NCI-H1930 (cell line): ENCODE measurements at places on chromosomes 12 and 14.

- DNase-seq = no peak
Observed at GRCh38 chr12:71664411-71665089, 449 bp downstream of the THAP2 start.

DNA sequence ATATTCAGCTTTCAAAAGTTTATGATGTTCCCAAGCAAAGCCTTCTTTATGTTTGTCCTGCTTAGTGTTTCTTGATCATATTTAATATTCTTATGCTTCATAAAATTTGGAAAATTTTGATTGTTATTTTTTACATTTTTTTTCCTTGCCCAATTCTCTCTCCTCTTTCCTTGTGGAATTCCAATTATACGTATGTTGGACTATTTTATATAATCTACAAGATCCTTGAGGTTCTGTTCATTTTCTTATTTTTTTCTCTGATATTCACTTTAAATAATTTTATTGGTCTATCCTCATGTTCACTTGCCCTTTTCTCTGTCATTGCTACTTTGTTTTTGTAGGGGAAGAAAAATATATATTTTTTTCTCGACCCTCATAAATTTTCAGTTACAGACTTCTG lies 167.7 kb downstream of the DYRK2 start:
- no peak for DNase-seq

- DNase-seq = no peak
Observed at GRCh38 chr14:67738740-67739504, 37.2 kb downstream of the RDH12 start.

GRCh38 chr14:37669242-37669641 lies 73.8 kb downstream of the TTC6 start:
- DNase-seq = no peak

- DNase-seq = no peak
Observed at GRCh38 chr14:52124791-52125684, 56.2 kb upstream of the NID2 start.

DNA sequence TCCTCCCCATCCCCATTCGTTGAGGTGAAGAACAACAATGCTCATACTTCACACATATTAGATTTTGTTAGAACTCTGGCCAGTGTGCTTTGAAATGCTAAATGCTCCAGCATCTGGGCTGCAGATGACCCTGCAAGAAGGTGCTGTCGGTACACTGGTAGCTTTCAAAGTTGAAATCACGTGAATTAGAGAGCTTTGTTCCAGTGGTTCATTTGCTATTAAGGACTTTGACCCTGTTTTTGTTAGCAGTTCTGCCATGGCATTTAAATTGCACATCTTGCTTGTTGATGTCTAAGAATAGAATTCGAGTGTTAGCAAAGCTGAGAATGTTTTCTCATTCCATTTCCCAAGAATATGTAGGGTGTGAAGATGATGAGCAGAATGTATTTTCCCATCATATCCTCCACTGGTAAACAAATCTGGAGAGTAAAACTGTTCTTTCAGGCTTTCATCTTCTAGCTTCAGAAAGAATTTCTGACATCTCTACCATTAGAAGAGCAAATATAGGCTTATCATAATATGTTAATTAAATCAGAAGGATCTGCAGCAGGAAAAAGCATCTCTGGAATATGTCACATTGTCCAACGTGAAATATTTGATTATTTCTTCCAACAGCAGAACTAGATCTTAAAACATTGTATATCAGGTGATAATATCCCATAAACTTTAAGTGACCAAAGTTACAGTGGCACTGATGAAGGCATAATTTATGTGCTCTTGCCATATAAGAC lies 98.8 kb upstream of the PDE3A start:
- DNase-seq = no peak

DNA sequence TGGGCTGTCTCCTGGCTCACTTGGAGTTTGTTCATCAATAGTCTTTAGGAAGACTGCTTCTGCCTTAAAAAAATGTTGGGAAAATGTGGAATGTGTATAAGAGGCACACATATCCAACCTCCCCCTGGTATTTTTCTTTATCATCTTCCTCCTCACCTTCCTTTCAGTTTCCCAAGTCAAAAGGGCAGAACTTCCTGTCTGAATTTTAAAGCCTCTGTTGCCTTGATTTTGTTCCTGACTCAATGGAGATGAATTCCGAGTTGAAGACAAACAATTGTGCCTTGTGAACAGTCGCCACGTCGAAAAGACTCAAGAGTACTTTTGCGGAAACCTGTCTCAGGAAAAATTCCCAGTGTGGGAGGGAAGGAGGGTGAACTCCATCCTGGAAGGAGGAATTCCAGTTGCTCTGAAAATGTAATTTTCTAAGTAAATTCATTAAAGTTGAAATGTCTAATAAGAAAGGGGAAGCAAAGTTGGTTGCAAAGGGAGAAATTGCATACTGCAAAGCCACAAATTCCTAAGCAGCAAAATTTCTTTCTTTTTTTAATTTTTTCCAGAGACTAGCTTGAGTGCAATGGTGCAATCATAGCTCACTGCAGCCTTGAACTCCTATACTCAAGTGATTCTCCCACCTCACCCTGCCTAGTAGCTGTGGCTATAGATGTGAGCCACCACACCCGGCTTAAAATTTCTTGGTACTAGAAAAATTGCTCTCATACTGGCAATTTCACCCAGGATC lies 50.2 kb upstream of the ELK3 start:
- no peak for DNase-seq

DNA sequence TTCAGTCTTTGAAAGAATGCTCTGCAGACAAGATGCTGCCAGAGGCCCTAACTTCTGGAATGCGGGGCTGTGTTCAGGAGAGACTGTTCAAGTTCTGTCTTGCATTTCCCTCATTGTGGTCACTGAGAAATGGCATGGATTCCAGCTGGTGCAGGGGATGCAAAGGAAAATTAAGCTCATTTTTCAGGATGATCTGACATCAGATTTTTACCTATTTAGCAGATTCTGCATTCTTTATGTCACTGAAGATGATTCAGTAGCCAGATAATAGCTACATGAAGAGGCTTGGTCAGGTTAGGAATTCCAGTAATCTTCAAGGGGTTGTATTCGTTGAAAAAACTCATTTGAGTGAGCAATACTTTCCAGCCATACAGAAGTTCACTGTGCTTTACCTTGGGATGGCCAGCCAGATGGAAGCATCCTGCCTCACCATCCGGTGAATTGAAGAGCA lies 16.1 kb upstream of the MFAP5 start:
- DNase-seq = no peak

DNA sequence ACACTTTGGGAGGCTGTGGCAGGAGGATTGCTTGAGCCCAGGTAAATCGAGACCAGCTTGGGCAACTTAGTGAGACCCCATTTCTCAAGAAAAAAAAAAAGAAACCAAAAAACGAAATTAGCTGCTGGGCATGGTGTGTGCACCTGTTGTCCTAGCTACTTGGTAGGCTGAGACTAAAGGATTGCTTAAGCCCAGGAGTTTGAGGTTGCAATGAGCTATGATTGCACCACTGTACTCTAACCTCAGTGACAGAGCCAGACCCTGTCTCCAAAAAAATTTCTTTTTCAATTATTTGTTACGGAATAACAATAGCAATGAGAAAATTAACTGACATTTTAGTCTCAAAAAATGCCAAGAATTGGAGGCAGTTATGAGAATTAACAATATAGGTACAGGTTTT lies 128.0 kb downstream of the CCDC91 start:
- no peak for DNase-seq

DNA sequence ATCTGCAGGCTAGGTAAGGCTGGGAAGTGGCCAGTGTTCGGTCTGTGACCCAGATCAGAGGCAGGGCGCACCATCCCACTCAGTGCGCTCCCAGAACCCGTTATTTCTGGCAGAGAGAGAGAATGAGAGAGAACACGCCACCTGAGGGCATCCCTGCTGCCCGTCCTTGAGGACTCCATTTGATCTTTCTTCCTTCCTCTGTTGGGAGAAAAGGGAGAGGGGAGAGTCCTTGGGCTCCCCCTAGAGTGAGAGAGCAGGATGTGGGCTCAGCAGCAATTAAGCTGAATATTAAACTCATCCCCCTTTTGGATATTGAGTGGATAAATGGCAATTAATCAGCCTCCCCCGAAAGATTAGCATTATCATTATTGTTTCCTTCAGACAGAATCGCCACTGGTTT lies 70.6 kb downstream of the IFT43 start:
- no peak for DNase-seq

- no peak for DNase-seq
Observed at GRCh38 chr12:82425241-82425640, 66.9 kb downstream of the METTL25 start.

DNA sequence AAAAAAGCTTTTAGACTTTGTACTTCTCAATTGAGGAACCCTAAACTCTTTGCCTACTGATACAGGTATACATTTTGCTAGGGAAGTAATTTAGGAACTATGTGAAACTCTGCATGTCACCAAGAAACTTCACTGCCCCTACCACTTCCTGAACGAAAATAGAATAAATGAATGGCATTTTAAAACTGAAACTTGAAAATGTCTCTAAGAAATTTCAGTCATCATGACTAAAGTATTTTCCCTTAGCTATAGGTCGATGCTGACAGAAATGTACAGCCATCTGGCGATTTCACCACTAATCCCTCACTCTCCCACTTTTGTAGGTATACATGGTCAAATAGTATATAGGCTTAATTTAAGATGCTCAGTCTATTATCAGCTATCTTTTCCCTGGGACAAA lies 194.9 kb upstream of the SYT10 start:
- DNase-seq = no peak
